CD8-positive, alpha-beta memory T cell (primary cell): ENCODE measurements at places on chromosomes 16 and 17. TPM values are rescaled to one million over a fixed set of nuclear protein-coding genes. Genes with fewer than 3 reads are reported as not detected.
A peak's percentile ranks its signal among the peaks of the same experiment; 100 is the strongest.

Gene PLK1
- total RNA-seq, result 48.3 TPM

Gene CES3
- total RNA-seq, result 0.16 TPM

- no peaks in the 10 kb centered on the region for H3K36me3 ChIP-seq
- peaks cover 19% of the 10 kb centered on the region for H3K4me1 ChIP-seq
- H3K27ac ChIP-seq, result no peak overlapping the region
- DNase-seq, result no peak
- no peaks in the 10 kb centered on the region for H3K27me3 ChIP-seq
These were observed 5.4 kb downstream of the WDR81 start for GRCh38 chr17:1729966-1730325.

GRCh38 chr16:64012166-64012565 lies 1109.7 kb downstream of the CDH11 start:
- H3K27me3 ChIP-seq, result no peaks in the 10 kb centered on the region
- H3K4me3 ChIP-seq, result no peak overlapping the region
- H3K36me3 ChIP-seq, result no peaks in the 10 kb centered on the region
- no peaks in the 10 kb centered on the region for H3K4me1 ChIP-seq
- no peak for DNase-seq

Gene PHF23
- 48.0 TPM for total RNA-seq

Gene RAPGEFL1
- total RNA-seq, result 5.7 TPM

GRCh38 chr17:57256708-57257112 lies 387 bp downstream of the MSI2 start:
- no peaks in the 10 kb centered on the region for H3K27me3 ChIP-seq
- peak; percentile 41 for DNase-seq
- H3K4me3 ChIP-seq, result peak overlapping the region; percentile 78
- H3K4me1 ChIP-seq, result peaks cover 31% of the 10 kb centered on the region

Gene RNF112
- total RNA-seq, result 0.22 TPM

DNA sequence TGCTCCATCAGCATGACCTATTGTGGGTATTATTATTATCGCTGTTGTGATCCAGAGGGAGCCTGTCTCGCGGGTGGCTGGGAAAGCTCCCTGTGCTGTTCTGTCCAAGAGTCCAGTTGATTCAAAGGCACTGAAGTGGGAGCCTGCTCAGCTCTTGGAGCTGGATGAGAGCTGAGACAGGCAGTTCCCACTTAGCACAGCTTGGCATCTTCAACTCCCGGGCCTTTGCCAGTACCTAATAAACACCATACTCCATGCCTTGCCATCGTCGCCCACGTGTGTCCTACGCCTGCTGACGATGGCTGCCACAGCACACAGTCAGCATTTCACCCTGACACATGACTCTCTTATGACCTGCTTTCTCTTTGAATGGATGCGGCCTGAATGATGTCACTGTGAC lies 32.6 kb downstream of the RTN4RL1 start:
- H3K36me3 ChIP-seq, result no peaks in the 10 kb centered on the region
- no peak overlapping the region for H3K4me3 ChIP-seq
- peaks cover 4% of the 10 kb centered on the region for H3K27me3 ChIP-seq
- no peak overlapping the region for H3K27ac ChIP-seq
- no peak for DNase-seq
- no peaks in the 10 kb centered on the region for H3K4me1 ChIP-seq

Gene SDR42E2
- total RNA-seq, result not detected

GRCh38 chr17:78227455-78227916 lies 3.9 kb upstream of the TMEM235 start:
- DNase-seq, result no peak
- peaks cover 12% of the 10 kb centered on the region for H3K27me3 ChIP-seq
- no peak overlapping the region for H3K27ac ChIP-seq
- no peak overlapping the region for H3K4me3 ChIP-seq

Gene KRTAP16-1
- not detected for total RNA-seq

- no peak overlapping the region for H3K27ac ChIP-seq
- H3K4me1 ChIP-seq, result peaks cover 20% of the 10 kb centered on the region
- H3K36me3 ChIP-seq, result no peaks in the 10 kb centered on the region
- no peak overlapping the region for H3K4me3 ChIP-seq
- no peaks in the 10 kb centered on the region for H3K27me3 ChIP-seq
These were observed 99.7 kb upstream of the METRNL start for GRCh38 chr17:82979718-82980117.

GRCh38 chr16:75754141-75754540 lies 27.9 kb upstream of the CPHXL start:
- H3K36me3 ChIP-seq, result no peaks in the 10 kb centered on the region
- no peaks in the 10 kb centered on the region for H3K4me1 ChIP-seq
- H3K27ac ChIP-seq, result no peak overlapping the region
- H3K4me3 ChIP-seq, result no peak overlapping the region
- DNase-seq, result no peak

- no peaks in the 10 kb centered on the region for H3K27me3 ChIP-seq
- H3K4me1 ChIP-seq, result no peaks in the 10 kb centered on the region
- H3K27ac ChIP-seq, result no peak overlapping the region
- H3K36me3 ChIP-seq, result no peaks in the 10 kb centered on the region
These were observed 188.9 kb downstream of the IRF8 start for GRCh38 chr16:86087896-86088230.

Gene CES5A
- total RNA-seq, result not detected

Gene SMIM36
- total RNA-seq, result not detected
